AG04450 (cell line): ENCODE measurements at places on chromosomes 3 and 15. TPM values are rescaled to one million over a fixed set of nuclear protein-coding genes. Genes with fewer than 3 reads are reported as not detected.

- DNase-seq, result no peak
These were observed 69.8 kb upstream of the MFGE8 start for GRCh38 chr15:88982946-88983342.

- DNase-seq, result no peak
These were observed 130.9 kb downstream of the DNAJB8 start for GRCh38 chr3:128335621-128336296.

DNA sequence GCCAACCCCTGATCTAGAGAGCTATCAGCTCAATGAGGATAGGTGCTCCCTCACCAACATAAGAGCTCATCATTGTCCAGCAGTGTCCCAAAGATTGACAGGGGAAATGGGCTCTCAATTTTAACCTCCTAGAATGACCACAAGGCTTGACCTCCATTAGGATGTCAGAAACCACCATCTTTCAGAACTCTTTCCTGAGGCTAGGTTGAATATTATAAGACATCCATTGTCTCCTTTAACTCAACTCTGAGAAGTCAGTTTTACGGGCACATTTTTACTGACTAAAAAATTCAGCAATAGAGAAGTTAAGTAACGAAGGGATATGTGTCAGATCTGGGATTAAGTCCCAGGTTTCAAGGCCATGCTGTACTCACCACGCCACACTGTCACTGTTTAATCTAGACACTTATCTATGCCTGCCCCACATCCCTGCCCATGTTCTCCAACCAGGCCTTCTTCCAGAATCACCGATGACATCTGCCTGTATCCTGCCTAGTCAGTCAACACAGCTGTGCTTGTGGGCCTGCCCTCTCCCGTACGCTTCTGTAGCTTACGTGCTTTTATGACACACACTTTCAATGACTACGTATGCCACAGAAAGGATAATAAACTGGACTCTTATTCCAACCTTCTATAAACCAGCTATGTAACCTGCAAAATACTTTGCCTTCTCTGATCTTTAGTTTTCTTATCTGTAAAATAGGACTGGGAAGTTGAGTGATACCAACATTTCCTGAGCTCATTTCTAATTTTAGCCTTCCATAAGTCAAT is 17.1 kb upstream of the MUC13 start:
- DNase-seq, result peak; percentile 42

- no peak for DNase-seq
These were observed 101.4 kb upstream of the GOLIM4 start for GRCh38 chr3:168197162-168197561.

- no peak for DNase-seq
These were observed 1.5 kb downstream of the SEMA6D start for GRCh38 chr15:47718497-47719437.

The KBTBD13 gene
- polyA plus RNA-seq, result not detected in 2 replicates

The SLC2A2 gene
- not detected in 2 replicates for polyA plus RNA-seq
